Kidney epithelial cell (primary cell): ENCODE measurements at places on chromosomes 6 and 20. TPM values are rescaled to one million over a fixed set of nuclear protein-coding genes. Genes with fewer than 3 reads are reported as not detected.
A peak's percentile ranks its signal among the peaks of the same experiment; 100 is the strongest.

DNA sequence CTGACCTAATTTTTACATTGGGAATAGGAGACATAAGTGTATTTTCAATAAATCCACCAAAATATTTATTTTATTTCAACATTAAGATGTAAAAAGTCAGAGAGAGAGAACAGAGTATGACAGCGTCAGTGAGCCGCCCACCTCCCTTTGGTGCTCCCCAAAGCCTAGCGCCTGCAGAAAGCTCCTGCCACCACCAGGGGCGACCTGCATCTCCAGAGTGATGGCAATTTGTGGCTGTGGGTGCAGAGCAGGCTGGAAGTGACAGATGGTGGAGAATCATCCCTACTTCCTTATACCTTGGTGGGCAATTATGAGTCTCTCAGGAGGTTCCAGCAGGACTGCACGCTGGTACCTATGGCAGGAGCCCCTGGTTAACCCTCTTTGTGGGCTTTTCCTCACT lies 87.3 kb downstream of the PTPRT start:
- no peak for DNase-seq

GRCh38 chr6:20166210-20166609 lies 46.1 kb downstream of the MBOAT1 start:
- no peak for DNase-seq

DNA sequence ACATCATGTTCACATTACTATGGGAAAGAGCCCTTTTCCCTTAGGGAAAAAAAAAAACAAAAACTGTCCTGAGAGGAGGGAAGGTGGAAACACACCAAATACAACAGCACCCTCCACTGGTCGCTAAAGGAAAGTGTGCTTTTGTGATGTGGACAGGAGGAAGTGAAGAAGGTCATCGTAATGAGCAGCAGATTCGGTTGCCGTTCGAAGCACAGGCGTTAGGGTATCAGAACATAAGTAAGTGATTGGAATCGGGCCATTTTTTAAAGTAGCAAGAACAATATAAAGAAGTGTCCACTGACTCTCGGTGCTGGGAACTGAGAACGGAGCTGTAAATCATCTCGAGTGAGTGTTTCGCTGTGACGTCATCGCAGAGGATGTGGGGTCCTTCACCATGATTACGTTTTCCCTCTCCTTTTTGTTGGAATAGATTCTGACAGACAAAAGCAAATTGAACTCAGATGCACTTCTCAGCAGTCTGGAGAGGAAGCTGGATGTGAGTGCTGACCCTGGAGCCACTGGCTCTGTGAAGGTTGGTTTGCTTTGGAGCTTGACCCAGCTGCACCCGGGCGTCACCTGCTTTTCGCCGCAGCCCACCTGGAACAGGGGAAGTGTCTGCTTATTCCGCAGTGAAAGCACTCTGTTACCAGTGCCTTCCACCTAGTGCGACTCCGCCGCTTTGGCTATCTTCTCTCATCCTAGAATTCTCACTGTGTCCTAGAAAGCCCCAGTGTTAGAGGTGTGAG lies 203.6 kb upstream of the GMDS start:
- DNase-seq: peak; percentile 45

DNA sequence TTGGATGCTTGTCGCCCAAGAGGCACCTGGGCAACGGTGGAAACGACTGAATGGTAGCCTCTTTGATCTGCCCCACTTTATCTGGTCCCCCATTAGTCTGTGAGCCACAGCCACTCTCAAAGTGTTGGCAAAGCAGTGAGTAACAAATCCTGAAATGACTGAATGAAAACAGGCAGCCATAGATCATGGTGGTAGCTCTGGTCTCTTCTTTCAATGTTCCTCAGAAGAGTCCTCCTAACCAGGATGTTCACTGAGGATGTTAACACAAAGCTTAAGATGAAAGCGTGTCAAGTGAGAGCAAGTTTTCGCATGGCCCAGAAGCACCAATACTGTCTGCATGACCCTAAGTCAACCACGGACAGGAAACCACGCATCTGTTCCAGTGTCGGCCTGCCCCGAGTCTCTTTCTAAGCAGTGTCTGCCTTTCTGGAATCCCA lies 107.3 kb downstream of the IRF4 start:
- DNase-seq: no peak

DNA sequence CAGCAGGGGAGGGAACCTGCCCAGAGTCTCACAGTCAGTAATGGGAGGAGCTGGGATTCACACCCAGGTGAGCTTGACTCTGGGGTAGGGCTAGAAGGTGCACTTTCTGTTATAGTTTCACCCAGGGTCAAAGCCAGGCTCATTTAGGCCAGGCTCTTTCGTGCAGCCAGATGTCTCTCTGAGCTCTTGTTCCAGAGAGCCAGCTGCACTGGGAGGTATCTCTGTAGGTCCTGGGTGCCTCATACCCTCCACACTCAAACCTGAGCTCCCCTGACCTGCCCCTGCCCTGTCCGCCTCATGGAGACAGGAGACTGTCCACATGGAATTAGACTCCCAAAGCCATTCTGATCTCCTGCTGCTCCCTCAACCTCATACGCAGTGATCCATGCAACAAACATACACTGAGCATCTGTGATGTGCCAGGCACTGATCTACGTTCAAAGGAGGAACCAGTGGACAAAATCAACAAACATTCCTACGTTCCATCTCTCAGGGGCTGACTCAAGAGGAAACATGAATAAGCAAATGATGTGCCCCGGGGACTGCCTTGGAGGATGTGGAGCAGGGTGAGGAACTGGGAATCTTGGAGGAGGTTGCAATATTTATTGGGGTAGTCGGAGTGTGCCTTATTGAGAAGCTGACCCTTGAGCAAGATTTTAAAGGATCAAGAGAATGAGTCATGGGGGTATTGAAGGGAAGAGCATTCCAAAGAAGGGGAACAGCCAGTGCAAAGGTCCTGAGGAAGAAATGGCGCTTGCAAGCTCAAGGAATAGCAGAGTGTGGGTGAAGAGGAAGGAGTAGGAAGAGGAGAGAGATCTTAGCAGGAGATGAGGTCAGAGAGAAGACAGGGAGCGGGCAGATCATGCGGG lies 71.3 kb upstream of the TOX2 start:
- DNase-seq: peak; percentile 26

The OTOR gene
- not detected in 2 replicates for total RNA-seq
